Stimulated activated CD8-positive, alpha-beta memory T cell treated with anti-CD3 and anti-CD28 coated beads, Interleukin-7, amount 100 ng/mL, for 4 hours (primary cell): ENCODE measurements at places on chromosomes 16 and 17.

DNA sequence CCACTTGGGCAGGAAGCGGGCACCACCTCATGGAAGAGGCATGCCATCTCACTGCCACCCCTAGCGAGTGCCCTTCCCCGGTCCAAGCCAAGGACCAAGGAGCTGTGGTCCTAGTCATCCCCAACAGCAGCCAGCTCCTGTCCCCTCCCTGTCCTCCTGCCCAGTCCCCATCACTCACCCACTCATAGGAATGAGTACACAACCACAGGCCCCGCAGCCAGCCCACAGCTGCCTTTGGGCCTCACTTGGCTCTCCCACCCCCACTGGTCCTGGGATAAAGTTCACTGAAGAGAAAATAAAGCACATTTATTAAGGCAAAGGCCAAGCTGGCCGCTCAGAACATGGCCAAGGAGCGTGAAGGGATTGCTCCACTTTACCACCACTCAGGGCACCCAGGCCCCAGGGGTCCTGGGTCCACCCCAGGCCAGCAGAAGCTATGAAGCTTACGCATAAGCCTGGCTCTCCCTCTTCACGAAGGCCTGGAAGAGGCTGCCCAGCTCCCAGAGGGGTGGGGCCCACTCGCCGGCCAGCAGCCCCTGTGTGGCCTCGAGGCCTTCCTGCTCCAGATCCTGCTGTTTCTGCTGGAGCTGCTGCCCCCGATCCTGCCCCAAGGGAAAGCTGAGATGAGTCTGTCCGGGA is 3.6 kb downstream of the SCRN2 start:
- DNase-seq, result no peak

DNA sequence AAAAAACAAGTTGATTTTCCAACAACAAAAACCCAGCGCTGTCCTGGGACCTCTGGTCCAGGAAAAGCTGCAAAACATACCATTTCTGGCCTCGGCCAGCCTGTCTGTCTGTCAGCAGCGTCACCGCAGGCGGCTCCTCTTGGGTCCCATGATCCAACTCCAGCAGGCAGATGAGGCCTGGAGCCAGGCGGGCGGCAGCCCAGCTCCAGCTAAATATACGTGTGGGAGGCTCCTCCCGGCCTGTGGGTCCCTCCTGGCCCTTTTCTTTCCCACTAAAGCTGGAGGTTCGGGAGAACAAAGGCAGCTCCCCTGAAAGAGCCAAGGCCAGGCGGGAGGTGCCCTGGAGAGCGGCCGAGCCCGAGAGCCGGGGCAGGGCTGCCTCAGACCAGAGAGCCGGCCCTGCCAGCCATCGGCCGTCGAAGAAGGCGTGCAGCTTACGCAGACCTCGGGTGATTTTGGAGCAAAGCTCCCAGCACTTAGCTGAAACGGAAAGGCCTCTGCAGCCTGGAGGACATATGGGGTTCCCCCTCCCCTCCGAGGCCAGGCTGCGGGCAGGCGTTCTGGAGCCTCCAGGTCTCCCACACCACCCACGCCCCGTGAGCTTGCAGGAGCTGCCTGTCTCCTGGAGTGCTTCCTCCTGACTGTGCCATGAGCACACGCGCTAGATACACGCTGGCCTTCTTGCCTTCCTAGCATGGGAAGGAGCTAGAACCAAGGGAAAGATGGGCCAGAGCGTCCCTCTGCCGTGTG is 19.9 kb upstream of the JPH3 start:
- no peak for DNase-seq

GRCh38 chr17:4896332-4897197 is 2.8 kb upstream of the C17orf107 start:
- no peak for DNase-seq

DNA sequence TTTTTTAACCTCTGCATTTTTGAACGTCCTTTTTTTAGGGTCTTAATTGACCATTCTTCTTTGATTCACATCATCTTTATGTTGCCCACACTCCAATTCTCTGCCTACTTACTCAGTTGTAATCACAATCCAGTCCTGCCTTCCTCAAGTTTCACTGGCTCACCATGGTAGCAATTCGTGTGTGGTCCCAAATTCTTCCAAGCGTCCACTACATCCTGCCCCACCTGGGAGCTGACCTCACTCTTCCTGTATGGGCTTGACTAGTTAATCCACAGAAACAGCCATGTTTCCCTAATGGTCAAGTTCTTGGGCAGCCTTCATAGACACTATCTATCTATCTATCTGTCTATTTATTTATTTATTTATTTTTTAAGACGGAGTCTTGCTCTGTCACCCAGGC is 7.1 kb downstream of the TLCD2 start:
- DNase-seq, result no peak

DNA sequence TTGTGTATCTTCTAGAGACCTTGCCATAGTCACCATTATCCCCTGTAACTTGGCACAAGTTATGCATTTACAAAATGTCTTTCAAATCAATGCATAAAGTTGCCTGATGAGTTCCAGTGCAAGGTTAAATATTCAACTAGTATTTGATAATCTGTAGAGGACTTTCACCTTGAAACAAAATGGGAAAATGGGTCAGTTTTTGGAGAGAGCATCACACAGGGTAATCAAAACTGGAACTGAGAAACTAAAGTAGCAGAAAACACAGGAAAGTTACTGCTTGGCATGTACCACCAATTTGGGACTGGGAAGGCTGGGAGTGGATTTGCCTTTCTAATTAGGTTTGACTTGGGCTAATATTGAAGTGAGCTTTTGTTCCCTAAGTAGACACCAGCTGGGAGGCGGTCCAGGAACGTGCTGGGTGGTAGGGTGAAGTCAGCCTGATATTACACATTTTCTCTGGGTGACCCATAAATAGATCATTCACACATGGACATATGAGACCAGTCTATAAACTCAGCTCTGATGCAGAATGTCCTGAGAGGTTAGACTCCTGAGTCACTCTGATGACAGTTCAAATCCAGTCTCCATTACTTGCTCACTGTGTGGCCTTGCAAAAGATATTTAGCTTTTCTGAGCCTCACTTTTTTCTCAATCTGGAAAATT is 152.3 kb downstream of the PCTP start:
- no peak for DNase-seq

DNA sequence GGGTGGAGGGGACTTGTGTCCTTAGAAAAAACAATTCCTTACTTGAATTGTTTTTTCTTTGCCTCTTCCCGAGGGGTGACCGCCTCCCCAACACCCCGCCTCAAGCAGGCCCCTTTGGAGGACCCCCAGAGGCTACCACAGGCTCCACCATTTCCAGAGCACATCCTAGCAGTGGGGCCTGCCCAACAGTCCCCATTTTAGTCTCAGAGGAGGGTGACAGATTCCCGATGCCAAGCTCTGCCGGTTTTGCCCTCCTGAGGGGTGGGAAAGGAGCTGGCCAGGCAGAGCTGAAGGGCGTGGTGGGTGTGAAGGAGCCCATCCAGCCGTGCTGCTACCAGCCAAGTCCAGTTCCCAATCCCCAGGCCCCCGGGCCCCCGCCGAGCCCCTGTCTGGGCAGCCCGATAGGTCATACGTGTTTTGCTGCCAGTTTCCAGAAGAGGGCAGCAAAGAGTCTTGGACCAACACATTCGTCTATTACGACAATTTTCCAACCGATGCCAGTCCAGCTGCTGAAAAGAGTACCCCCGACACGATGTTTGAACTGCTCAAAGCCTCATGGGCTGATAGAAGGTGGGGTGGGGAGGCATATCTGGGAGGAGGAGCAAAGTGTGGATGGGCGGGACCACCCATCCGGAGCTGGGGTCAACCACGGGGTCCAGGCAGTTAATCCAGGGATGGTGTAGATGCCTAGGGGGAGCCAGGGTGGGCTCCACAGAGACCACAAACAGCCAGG is 18.8 kb upstream of the GAA start:
- peak; percentile 37 for DNase-seq
